Peyer's patch (tissue), 4 donors: ENCODE measurements at places on chromosomes 6 and 20. TPM values are rescaled to one million over a fixed set of nuclear protein-coding genes. Genes with fewer than 3 reads are reported as not detected.

KCNK16 gene
- total RNA-seq, result not detected

DNA sequence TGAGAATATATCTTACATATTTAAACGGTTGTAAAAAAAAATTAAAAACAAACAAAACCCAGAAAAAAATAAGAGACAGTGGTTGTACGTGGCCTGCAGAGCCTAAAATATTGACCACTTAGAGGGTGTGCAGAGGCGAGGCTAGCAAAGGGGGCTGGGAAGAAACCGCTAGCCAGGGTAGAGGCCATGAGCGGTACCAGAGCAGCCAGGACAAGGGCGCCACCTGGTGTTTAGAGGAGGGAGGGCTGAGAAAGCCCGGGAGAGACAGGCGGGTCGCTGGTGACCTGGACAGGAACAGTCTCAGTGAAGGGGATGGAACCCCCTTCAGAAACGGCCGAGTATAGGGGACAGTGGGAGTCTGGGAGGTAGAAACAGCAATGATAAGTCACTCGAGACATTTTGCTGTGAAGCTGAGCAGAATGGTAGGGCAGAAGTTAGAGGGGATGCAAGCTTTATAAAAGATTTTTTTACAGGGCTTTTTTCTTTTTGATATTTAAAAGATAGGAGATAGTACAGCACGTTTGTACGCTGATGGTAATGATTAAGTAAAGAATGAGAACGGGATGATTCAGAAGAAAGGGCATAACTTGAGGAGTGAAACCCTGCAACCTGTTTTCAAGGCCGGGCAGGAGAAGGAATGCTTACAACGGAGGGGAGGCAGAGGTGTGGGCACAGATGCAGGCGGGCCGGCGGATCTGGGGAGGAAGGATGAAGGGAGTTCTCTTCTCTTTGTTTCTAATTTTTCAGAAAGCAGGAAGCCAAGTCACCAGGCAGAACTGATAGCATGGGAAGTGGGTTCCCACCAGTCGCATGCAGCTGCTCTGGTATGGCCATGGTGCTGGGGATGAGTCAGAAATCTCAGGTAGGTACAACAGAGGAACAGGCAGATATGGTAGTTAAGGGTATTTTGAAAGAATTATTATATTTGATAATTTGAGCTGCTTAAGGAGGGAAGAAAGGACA, 76.2 kb downstream of the FAM229B start:
- peak; percentile 76 for DNase-seq

DNA sequence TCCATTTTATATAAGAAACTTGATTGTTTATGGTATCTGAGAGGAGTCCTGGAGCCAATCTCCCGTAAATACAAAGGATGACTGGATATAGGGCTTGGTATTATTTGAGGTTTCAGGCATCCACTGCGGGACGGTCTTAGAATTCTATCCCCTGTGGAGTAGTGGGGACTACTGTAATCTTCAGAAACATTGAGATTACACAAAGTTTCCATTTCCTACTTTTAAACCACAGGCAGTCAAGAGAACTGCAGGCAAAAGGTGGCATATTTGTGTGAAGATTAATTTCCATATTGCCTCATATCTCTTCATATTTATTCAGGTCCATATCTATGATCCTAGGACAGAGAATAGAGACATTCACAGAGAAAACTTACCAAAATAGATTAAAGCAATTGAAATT, 586.2 kb downstream of the PHF3 start:
- DNase-seq, result no peak

DNA sequence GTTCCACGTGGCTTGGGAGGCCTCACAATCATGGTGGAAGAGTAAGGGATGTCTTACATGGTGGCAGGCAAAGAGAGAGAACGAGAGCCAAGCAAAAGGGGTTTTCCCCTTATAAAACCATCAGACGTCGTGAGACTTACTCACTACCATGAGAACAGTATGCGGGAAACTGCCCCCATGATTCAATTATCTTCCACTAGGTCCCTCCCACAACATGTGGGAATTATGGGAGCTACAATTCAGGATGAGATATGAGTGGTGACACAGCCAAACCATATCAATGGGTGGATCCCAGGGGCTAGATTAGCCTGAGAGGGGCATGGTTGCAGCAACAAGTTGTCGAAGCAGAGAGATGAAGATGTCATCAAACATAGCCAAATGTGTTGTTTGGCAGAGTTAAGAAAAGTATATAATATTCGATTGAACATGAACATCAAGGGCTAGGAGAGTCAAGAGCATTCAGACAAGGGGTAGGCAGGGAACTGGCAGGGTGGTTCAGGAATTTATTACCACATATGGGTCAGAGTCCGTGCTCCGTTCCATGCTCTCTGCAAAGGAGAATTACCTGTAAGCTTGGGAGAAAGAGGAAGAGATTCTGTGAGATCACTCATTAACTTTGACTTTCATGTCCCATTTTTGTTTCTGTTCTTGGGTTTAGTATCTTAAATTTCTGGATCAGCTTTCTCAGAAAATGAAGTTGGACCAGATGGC, 98.8 kb downstream of the CCDC170 start:
- DNase-seq, result peak; percentile 49

DNA sequence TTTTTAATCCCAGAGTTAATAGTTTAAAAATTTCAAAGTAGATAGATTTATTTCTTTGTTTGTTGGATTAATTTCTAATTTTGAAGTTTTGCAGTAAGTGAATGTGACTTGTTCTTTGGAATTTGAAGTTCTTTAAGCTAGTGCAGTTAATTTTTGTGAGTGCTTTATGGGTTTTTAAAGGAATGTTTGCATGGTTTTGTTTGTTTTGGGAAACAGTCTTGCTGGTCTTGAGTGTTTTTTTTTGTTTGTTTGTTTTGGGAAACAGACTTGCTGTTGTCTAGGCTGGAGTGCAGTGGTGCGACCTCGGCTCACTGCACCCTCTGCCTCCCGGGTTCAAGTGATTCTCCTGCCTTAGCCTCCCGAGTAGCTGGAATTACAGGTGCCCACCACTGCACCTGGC, 9.5 kb downstream of the PANK2 start:
- no peak for DNase-seq

GRCh38 chr6:7684076-7684475, 41.8 kb upstream of the BMP6 start:
- DNase-seq, result no peak

PDYN gene
- not detected for total RNA-seq

ZC2HC1B gene
- not detected for total RNA-seq

ELOVL2 gene
- 0.27 TPM for total RNA-seq

DNA sequence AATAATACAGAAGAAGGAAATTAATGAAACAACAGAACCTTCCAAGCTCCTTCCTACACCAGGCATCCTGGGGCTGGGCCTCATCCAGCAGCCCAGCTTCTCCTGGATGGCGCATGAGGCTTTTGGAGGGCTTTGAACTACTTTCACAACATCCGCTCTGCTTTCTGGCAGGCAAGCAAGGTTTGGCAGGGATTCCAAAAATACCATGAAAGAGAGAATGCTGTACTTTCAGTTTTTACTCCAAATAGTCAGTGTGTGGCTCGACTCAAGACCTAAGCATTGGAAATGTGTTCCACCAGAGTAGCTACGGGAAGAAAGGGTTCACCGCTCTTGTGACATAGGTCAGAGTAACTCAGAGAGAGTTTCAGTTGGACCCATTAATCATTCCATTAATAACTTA, 125.4 kb downstream of the OPRM1 start:
- no peak for DNase-seq

GRCh38 chr6:40845553-40845952, 193.5 kb downstream of the UNC5CL start:
- DNase-seq, result no peak

DNA sequence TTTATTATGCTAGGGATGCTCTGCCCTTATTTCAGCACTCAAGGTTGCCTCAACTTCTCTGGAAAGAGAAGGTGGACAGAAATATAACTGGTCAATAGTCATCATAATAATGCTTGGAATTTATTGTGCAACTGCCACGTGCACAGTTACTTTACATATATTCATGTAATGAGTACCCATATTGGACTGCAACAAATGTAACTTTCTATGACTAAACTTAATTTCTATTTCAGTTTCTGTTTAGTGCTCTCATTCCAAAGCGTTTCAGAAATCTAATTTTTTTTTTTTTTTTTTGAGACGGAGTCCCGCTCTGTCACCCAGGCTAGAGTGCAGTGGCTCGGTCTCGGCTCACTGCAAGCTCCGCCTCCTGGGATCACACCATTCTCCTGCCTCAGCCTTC, 28.3 kb upstream of the CD83 start:
- DNase-seq, result no peak

DNA sequence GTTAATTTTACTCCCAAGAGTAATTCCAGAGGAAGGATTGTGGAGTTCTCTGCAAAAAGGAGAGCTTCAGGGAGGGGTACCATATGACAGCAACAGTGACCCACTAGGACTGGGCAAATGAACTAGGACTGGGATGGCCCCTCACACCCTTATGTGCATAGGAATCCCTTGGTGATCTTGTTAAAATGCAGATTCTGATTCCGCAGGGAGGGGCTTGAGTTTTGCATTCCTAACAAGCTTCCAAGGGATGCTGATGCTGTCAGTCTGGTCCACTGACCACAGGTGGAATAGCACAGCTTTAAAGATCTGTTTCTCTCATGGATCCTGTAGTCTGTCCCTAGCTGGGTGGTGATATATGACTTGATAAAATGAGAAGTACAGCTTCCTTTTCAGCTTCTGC, 6.3 kb upstream of the FOXA2 start:
- DNase-seq, result no peak

BMP5 gene
- 6.0 TPM for total RNA-seq

DNA sequence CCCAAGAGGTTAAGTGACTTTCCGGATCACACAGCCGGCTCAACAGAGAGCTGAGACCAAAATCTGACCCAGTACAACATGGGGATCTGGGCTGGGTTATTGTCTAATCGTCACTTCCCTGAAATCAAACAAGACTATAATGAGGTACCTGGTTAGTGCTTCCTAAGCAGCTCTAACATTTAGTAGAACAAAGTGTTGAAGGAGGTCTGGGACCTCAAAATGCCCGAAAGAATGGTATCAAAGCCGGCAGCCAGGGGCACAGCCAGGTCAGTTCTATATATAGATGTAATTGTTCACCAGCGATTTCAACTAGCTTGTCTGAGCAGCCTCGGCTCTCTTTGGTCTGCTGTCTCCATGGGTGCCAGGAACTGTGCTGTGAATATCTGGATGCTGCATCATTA, 245.5 kb upstream of the ECI2 start:
- no peak for DNase-seq

PERP gene
- total RNA-seq, result 44.5 TPM

- DNase-seq, result no peak
Observed at GRCh38 chr20:11795071-11795615, 122.5 kb upstream of the BTBD3 start.

DNA sequence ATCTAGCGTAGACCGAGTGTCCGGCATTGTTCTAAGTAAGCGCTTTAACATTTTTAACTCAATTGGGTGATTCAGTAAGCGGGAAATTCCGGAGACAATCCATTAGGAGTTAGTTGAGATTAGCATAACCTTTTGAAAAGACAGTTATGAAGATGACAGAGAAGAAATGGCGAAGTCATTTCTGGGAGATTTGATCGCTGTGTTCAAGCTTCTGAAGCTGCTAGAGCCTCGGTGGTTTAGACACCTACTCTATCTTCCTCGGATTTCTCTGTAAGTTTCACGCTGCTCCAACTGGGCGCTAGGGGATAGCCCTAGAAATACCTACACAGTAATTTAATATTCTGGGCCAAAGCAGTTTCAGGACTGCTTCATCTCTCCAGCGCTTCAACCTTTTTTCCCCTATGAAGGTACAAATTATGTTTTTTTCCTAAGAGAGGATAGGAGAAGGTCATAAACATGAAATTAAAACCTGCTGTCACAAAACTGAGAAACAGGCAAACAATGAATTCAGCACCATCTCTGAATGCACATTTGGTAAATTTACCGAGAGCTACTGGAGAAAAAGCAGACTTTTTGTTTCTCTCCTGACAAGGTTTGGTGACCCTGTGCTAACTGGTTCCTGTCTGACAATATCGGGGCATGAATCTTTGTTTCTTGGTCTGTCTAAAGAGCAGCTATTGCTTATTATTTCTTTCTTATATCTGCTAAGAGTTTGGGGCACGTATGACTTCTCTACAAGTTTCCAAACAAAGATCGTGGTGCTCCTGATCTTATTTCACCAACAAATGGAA, 22.4 kb downstream of the ZNF311 start:
- DNase-seq, result no peak

GRCh38 chr6:46220352-46221221, 49.8 kb upstream of the ENPP5 start:
- peak; percentile 39 for DNase-seq

GRCh38 chr6:95805699-95806098, 210.1 kb upstream of the FUT9 start:
- no peak for DNase-seq
